ENCODE measurements at places on chromosomes 6 and 20. TPM values are rescaled to one million over a fixed set of nuclear protein-coding genes. Genes with fewer than 3 reads are reported as not detected.

The POM121L2 gene
- total RNA-seq, result not detected

The THBS2 gene
- total RNA-seq, result 2.0 TPM

The ZNF184 gene
- total RNA-seq, result 8.2 TPM

The TLDC2 gene
- total RNA-seq, result not detected

The CCM2L gene
- total RNA-seq, result 16.7 TPM

The SUMO4 gene
- 2.4 TPM for total RNA-seq

The DEFB126 gene
- total RNA-seq, result not detected

All from vein endothelial cell (primary cell).